ENCODE measurements at places on chromosomes 6 and 20.

DNA sequence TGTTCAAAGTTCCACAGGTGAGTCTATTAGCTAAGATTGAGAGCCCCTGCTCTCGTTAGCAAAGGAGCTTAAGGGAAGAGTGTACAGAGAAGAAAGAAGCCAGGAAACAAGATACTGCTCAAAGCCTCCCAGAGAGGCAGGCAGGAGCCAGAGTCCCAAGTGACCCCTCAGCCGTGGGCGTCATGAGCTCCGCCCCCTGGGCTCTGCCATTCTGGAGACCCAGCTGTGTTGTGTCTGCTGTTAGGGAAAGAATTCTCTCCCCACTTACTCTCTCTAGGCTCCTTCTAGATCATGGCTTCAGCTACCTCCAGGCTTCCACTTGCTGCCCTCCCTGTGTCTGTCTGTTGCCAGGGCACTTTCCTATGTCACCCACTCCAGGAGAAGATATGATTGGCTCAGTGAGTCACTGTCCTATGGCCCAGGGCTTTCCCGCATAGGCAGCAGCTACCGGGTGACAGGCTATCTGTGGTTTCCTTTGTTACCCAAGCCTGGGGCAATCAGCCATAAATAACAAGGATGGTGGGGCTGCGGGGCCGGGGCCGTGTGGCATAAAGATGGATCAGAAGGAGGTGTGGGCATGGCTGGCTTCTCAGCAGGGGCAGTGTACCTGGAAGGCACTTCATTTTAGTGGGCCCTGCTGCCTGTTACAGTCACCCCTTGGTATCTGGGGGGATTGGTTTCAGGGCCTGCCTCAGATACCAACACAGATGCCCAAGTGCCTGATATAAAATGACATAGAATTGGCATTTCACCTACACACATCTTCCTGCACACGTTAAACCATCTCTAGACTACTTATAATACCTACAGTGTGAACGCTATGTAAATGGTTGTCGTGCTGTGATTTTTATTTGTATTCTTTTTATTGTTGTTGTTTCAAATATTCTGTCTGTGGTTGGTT, 118.9 kb downstream of the ARMC2 start:
- no peak for DNase-seq

- no peak for DNase-seq
Observed at GRCh38 chr20:57282670-57283361, 16.4 kb upstream of the BMP7 start.

DNA sequence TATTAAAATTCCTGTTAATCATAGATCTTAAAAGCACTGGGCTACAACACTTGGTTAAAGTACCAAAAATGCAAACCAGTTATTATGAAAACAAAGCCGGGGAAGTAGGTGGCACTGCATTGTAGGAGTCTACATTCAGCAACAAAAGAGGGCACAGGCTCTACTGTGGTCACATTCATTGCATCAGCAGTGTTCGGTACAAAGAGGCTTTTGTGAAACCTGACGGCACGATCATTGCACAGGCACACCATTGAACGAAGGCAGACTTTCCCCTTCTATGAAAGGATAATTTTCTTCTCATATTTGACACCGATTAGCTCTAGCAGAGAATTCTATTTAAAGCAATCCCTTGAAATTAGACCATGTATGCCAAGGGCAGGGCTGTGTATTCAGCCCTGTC, 44.6 kb upstream of the AGPAT4 start:
- no peak for DNase-seq

- no peak for DNase-seq
Observed at GRCh38 chr6:128098000-128098581, 197.2 kb upstream of the THEMIS start.

DNA sequence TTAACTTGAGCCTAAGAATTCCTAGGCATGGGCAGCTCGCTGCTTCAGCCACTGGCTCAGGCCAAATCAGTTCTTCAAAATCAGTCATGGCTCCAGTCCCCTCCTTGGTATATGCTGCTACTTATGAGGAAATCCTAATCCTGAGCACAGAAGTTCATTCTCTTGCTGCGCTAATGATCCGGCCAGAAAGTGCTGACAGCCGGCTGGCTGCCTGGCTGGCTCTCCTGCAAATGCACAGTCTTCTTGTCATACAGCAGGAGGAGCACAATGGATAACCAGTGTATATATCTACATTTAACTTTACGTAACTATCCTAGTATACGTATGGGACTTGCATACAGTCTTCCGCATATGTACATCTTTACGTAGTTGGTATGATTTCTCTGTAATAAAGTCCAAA, 500.8 kb downstream of the PRKN start:
- no peak for DNase-seq

DNA sequence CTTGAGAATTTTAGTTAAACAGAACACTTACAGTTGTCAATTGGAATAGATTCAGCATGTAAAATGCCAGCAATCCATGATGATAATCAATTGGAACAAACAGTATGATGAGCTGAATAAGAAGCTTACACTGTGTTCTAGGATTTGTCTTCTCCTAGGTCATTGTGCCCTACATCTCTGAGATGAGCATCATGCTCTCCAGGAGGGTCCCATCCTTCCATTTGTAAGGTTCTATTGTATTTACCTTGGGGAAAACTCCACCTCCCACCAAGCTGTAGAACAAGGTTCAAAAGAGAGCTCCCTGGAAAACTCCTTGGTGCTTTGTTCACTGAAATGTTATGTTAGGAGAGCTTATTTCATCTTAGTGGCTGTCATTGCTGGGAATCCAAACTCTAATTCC, 60.8 kb downstream of the OR2B2 start:
- no peak for DNase-seq

DNA sequence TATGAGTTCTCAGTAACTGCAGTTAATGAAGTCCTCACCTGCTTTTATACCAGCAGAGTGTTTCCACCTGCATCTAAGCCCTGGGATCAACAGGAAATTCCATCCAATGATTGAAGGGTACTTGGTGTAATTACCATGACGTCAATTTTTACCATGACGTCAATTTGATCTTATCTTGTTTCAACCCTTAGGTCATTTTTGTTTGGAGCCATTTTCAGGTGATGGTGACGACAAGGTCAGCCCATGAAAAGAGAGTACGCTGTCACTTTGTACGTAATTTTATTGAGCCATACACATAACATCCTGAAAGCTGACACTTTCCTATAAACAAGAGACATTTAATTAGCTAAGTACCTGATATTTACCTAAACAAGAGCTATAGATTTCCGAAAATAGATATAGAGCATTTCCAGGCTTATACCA, at the start of gene CGA:
Gene CGA (minus strand): TSS at position 20 of the 423 bp plus-strand sequence. CDS start 6,906 bp downstream, outside the sequence.
- DNase-seq, result no peak

GRCh38 chr20:18276821-18277220, 11.5 kb upstream of the ZNF133 start:
- DNase-seq, result peak; percentile 35

DNA sequence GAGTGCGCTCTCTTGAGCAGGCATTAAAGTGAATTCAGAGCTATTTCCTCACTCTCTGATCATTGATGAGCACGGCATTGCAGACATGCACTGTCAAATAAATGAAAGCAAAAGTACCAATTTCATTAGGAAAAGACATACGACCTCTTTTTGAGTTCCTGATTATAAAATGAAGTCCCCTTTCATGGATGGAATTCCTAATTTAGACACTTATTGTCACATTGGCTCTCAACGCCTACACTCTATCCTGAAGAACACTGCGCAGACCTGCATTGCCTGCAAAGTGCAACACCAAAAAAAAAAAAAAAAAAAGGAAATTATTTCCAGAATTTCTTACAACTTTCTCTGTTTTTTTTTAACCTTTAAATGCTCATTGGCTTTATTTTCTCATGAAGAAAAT, 1.6 kb downstream of the ADGRB3 start:
- no peak for DNase-seq

DNA sequence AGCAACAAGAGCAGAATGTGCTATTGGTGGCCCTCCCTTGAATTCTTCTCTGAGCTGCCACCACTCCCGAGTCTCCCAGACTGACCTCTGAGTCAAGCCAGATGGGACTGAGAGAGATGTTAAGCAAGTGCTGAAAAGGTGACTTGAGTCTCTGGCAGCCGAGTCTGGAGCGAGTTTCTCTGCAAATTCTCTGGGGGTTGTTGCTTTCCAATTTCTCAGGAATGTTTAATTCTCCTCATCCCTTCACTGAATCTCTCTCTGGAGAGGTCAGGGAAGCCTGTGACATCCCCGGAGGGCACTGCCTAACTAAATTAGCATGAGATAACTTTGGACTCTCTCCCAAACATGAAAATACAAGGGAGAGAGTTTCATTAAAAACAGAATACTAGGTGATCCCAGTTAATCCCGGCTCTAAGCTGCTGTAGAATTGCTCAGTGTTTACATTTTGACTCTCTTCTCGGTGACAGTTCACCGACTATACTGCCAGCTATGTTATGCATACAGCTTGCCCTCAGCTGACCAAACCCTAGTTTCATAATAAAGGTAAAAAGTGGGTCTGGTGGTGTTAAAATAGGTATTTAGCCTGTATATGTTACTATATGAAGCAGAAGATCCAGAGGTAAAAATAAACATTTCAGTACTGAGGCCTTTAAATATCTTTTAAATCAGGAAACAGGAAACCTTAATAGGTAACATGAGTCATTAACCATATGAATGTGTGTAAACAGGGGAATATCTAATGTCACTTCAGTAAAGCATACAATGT, 157.9 kb downstream of the FOXC1 start:
- DNase-seq, result peak; percentile 74

DNA sequence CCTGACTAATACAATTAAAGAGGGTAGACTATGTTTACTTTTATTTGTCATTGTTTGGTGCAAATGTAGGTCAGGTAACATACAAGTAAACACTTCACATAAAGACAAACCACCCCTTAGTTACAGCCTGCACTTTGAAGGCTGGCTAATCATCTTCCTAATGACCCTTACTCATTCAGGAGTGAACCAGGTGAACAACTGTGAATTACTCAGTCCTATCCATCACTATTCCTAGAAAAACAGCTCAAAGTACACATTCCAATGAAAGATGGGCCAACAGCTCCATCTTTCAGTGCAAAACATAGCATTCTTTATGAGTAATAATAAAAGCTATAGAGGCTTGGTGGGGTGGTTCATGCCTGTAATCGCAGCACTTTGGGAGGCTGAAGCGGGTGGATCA, 78.2 kb downstream of the FRK start:
- DNase-seq, result no peak

DNA sequence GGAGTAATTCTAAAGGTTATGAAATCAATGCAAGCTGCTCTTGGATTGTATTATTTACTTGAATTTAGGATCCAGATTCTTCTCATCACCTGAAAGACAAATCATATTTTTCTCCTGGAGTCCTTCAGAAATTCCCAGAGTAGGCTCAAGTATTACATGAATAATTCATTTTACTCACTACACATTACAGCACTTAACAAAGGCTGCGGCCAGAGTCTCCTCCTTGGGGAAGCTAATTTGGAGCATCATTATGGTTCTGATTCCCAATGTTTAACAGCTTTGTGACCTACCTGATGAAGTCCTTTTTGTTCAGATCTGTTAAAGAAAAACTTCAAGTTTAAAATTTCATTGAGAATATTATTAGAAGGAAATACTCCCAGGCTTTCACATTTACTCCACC, 28.7 kb downstream of the GRIK2 start:
- DNase-seq, result no peak

GRCh38 chr20:33684533-33685327, 1.5 kb downstream of the E2F1 start:
- DNase-seq, result no peak

Measured in fibroblast of the conjunctiva (primary cell).